GM20000 (cell line): ENCODE measurements at places on chromosomes 11 and 22.
A peak's percentile ranks its signal among the peaks of the same experiment; 100 is the strongest.

DNA sequence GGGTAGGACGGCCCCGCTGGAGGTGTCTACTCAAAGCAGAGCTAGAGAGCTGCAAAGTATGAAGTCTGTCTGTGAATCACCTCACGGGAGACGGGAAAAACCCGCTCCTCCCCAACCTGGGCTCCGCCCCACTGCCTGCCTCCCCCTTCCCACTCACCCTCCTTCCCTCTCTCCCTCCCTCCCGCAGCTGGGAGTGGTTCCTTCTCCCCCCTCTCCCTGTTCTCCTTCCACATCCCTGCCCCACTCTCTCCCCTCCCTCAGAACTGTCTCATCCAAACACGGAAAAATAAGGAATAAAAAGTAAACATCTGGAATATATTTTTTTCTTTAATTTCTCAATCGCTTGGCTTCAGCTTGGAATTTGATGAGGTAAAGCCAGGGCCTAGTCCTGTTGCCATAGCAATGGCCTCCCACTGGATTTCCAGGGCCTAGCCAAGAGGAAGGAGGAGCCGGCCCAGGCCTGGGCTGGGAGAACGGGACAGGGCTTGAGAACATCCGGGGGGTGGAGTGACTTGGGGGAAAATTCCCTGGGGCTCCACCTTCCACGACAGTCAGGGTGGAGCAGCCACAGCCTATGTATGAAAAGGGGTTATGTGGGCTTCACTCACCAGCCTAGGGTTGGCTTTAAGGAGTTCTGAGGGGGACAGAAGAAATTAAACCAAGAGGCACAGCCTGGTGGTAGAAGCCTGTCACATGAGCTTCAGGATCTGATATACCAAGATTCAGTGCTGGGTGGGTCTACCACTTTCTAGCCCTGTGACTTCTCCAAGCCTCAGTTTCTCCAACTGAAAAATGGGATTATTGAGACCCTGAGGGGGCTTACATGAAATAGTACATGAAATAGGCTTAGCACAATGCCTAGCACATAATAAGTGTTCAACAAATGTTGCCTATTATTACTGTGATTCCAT, 2.2 kb downstream of the TNKS1BP1 start:
- no peak for DNase-seq

DNA sequence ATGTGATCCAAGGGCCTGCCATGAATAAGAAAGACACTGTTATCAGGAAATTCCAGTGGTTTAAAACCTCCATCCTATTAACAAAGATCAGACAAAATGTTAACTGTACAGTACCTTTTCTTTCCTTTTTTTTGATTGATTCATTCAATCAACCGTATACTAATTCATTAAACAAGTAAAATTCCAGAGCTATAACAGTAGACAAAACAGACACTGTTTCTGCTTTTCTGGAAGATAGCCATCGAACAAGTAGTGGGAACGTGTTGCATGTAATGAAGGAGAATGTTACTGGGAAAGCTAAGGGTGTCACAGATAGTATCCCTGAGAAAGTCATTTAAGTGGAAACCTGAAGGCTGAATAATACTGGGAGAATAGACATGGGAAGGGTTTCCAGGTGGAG, 73.7 kb upstream of the ALKBH3 start:
- no peak for DNase-seq

GRCh38 chr11:76889411-76889975, 28.8 kb downstream of the ACER3 start:
- DNase-seq = no peak

DNA sequence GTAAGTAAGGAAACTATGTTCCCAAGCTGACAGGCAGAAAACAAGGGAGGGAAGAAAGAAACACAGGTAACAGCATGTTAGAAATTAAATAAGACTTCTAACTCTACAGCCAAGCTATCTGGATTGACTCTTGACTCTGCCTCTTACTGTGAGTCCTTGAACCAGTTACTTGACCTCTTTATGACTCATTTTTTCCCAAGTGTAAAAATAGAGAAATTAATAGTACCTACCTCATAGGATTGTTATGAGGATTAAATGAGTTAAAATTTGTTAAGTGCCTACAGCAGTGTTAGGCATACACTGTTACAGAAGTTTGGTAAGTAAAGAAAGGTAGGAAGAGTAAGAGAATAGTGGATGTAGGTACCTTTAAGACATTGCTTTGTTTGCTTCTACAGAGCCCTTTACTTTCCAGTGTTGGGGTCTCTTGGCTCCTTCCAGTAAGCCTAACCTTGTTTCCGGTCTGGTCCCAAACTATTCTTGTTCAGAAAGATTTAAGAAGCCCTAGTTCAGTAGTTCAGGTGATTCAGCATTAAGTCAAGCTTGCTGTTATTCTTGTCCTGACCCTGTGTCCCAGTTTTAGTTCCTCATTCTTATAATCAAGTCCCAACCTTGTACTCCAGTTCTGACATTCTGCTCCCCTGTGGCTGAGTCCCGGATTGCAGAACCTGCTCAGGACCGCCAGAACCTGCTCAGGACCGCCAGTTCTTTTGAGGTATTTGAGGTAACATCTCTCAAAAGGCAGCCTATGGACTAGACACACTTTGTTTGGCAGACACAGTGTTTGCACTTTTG, 963.4 kb upstream of the CCDC90B start:
- DNase-seq = peak; percentile 3

DNA sequence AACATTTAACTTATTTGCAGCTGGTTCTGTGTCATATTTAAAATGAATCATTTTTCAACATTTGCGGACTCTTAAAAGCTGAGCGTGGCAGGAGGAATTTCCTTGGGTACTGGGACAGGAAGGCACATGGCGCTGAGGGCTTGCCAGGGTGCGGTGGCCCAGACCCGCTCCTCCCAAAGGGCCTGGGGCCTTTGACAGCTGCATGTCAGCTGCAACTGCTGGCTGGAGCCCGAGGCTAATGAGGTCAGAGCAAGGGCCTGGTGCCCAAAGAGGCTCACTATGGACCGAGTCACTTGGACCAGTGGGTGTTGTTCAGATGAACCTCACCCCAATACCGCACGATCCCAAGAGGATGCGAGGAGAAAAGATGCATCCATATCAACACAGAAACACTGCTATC, 326.9 kb downstream of the CTTN start:
- DNase-seq = no peak

GRCh38 chr22:50522208-50522805, 3.1 kb downstream of the SCO2 start:
- DNase-seq = no peak

- DNase-seq = no peak
Measured at GRCh38 chr22:44245867-44246266, 65.1 kb downstream of the PARVG start.

DNA sequence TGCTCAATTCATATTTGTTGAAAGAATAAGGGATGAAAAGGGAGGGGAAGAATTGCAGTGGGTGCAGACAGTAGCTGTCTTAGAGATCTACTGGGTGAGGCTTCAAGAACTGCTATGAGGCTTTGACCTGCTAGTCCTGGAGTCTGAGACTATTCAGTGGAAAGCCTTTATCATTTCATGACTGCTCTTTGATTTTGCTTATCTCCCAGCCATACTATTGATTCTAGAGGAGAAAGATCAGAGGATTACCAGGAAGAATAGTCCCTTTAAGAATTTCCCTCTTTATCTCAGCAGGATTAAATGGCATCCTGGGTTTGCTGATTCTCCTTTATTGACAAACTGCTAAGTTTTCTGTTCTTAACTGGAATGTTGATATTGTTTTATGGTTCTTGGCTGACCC, 107.5 kb upstream of the SORL1-AS1 start:
- no peak for DNase-seq

DNA sequence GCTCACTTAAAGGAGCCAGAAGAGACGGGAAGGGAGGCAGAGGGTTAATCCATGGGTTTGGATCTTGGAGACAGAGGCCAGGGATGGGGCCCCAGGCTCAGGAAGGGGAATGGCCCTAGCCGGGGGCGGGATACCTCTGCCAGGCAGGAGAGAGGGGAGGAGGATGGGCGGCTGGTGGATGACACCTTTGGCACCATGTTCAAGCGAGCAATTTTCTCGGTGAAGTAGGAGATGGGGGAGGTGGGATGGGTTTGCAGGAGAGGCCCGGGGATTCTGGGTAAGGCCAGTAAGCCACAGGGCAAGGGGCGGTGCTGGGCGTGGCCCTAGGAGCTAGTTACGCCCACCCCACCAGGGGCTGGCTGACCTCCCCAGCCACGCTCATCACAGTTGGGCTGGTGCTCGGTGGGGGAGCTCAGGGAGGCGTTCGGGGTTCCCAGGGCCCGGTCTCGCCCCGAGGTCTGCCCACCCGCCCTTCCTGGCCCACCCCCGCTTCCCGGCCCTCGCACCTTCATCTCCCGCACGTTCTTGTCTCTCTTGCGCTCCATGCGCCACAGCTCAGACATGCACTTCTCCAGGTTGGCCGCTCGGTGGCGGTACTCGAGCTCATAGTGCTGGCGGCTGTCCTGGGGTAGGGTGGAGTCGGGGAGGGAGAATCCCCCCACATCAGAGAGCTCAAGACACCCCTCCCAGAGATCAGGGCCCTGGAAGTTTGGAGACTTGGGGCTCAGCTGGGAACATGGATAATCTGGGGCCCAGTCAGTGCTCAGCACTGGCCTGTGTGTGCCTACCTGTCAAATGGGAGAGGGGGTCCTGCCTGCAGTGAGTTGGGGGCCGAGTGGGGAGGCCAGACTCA, 12.7 kb downstream of the BAIAP2L2 start:
- no peak for DNase-seq

DNA sequence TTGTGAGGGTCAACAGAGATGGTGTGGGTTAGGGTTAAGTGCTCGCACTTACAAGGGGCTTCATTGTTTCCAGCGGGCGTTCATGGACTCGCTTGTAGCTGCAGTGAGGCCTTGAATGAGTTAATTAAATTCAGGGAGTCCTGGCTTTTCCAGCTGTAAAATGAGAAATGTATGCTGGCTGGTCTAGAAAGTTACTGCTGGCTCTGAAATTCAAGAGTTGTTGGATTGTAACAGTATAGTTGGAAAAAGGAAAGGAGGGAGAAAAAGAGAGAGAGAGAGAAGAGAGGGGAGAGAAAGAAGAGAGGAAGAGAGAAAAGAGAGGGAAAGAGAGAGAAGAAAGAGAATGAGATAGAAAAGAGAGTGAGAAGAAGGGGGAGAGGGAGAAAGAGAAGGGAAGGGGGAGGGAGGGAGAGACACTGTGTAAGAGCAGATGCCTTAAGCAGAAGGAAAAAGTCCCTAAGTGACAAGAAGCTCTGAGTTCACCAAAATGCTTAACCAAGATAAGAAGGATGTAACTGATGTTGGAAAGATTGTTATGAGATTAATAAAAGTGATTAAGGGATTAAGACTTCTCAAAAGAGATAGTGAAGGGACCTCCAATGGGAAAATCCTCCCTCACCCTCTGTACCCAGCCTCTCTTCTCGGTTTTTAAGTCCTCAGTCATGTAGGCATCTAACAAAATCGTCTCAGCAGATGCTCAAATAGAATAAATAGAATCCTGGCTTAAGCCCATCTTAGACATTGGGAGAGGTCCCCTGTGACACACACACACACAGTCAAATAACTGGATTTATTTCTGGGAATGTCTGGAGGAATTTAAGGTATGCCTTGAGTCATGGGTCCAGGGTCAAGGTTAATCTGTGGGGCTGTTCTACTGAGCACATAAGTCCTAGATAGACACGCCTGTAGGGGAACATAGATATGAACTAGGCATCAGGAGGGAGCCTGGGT, 477.9 kb downstream of the MIAT start:
- DNase-seq = no peak

DNA sequence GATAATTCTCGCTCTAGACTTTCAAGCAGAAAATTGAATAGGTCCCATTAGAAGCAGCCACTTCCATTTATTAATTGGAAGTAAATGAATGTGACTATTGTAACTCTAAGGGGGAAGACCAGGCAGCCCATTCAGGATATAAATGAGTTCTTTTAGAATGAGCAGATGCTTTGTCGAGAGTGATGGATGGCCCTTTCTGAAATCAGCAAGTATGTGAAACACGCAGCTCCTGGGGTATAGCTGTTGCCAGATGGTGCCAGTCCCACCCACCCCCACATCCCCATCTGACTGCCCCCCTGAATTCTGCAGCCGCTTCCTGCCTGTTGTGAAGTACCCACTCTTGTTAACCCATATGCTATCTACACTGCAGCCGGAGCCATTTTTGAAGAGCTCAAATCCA, 3.7 kb downstream of the SLC15A3 start:
- DNase-seq = no peak

DNA sequence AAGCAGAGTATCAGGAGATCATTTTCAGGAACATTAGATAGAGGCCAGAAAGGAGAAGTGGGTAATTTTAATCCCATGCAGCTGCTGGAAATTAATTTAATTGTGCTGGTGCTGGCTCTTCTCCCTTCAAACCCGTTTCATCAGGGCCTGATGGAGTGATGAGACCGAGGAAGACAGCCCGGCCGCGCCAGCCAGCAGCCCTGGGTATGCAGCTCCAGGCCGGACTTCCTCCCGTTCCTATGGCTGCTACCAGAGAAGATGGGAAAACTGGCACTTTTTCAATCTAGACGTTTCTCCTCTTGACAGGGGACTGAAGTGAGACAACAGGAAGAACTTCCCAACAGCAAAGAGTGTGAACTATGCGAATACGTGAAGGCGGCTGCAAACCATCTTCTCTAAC, 24.6 kb upstream of the ZBTB16 start:
- no peak for DNase-seq

GRCh38 chr22:42091455-42091782, 847 bp upstream of the NDUFA6 start:
- DNase-seq = no peak

DNA sequence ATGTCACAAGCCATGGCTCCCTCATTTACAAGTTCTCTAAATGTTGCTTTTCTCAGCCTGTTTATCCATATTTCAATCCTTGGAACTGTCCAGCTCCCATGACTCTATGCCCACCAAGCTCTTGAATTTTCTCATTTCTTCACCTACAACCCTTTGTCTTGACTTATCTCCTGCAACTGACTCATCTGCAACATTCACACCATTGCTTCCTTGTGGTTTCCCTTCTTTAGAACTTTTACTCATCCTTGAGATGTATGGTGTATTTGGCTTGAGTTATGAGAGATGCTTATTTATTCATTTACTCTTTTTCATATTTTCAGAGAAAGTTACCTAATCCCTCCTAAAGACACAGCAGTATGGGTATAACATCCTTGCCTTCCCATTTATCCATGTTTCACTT, 18.8 kb downstream of the TRIM34 start:
- no peak for DNase-seq

DNA sequence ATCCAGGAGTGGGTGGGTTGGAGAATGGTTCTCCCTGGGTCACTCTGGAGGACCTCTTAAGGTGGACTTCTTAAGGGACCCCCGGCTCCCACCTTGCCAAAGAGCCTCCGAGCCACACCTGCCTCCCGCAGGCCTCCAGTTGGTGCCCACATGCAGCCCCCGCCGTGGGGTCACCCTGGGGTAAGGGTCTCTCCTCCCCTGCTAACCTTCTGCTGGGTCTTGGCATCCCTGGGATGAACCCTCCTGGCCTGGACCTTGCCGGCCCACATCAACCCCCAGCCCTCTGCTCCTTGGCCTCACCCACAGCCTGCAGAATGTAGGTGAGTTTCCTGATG, 12.5 kb upstream of the MUC6 start:
- DNase-seq = no peak

GRCh38 chr22:44783581-44783980, 31.2 kb downstream of the ARHGAP8 start:
- no peak for DNase-seq
